Astrocyte of the hippocampus (primary cell): ENCODE measurements at places on chromosomes 6 and 20.
A peak's percentile ranks its signal among the peaks of the same experiment; 100 is the strongest.

DNA sequence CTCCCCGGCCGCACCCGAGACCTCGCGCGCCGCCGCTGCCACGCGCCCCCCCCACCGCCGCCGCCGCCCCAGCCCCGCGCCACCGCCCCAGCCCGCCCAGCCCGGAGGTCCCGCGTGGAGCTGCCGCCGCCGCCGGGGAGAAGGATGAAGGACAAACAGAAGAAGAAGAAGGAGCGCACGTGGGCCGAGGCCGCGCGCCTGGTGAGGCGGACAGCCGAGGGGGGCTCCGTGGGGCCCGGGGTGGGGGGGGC is 426 bp downstream of the ASXL1 start:
- DNase-seq, result no peak

- peak; percentile 55 for DNase-seq
Measured at GRCh38 chr6:148776321-148777308, 29.8 kb downstream of the UST start.

DNA sequence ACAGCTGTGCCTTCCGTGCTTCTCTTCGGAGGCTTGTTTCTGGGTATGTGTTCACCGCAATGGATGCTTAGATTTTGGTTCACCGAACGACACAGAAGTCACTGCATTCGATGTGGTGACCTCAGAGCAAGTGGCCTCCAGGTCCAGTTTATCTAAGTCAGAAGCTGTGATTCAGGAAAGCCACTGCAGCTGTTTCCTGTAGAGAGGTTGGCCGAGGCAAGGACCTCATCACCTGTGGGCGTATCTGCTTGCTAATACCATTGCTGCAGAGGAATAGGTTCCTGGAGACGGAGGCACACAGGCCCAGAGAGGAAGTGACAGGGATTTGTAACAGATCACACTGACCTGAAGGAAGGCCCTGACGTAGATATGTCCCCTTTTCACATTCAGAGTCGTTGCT is 82.7 kb downstream of the FARS2 start:
- no peak for DNase-seq

- DNase-seq, result peak; percentile 20
Measured at GRCh38 chr6:167501831-167502385, 177.0 kb downstream of the TTLL2 start.

GRCh38 chr6:34247481-34248197 is 1.2 kb downstream of the SMIM29 start:
- no peak for DNase-seq

GRCh38 chr6:30562470-30563425 is 5.7 kb downstream of the PRR3 start:
- no peak for DNase-seq

DNA sequence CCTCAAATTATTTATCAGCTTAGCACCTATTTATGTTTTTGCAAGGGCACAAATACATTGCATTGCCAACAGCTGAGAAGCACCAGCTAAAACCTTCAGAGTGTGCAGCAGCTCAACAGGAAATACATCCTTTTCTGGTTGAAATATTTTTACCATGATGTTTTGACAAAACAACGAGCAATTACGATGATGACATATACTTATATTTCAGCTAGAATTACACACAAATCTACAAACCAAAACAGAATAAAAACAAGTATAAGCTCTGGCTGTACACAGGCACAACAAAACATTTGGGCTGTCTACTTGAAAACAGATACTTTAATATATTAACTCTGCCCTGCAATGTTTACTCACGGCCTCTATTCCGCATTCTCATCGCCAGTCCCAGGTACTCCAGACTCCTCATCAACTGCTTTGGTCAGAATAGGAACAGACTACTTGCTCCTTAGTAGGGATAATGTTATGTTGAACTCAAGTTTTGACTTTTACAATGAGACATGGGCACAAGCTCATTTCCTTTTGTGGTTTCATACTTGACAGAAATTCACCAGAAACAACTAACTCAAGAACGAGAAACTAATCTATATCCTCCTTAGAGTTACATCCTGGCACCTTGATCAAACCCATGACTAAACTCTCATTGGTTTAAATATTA is 377.6 kb downstream of the ESR1 start:
- DNase-seq, result no peak

DNA sequence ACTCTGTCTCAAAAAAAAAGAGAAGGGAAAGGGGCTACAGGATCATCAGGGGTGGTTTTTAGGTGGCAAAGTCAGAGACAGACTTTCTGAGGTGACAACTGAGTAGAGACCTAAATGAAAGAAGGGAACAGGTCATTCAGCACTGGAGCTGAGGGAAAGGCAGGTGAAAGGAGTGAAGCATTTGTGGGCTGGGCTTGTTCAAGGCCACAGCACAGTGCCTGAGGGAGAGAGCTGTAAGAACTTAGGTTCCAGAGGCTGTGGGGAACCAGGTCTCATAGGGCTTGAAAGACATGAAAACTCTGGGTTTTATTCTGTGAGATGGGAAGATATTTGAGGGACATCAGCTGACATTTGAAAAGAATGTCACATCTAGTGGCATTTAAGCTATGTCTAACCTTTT is 20.8 kb downstream of the KATNA1 start:
- DNase-seq, result no peak

DNA sequence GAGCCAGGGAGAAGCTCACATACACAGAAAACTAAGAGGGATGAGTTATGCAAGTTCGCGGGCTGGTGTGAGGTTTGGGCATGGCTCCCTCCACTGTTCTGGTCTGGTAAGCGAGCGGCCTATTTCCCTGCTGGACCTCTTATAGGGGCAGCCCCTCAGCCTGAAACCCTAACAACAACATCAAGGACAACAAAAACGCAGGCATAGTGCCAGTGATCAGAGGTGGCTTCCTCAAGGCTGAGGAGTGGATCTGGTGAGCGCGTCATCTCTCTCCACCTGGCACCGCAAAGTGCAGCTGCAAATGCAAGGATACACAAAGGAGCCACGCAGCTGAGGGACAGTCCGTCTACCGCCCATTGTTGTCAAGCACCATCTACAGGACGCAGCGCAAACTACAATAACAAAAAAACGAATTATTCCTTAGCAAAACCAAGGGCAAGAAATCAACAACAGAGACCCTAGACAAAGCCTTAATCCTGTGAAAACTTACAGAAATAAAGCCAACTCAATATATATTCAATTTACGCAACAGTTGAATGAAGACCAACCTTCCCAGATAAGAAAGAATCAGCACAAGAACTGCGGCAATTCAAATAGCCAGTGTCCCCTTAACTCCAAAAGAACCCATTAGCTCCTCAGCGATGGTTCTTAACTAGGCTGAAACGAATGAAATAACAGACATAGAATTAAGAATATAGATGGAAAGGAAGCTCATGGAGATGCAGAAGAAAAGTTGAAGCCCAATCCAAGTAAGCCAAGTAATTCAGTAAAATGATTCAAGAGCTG is 9.2 kb upstream of the DEFB110 start:
- no peak for DNase-seq

DNA sequence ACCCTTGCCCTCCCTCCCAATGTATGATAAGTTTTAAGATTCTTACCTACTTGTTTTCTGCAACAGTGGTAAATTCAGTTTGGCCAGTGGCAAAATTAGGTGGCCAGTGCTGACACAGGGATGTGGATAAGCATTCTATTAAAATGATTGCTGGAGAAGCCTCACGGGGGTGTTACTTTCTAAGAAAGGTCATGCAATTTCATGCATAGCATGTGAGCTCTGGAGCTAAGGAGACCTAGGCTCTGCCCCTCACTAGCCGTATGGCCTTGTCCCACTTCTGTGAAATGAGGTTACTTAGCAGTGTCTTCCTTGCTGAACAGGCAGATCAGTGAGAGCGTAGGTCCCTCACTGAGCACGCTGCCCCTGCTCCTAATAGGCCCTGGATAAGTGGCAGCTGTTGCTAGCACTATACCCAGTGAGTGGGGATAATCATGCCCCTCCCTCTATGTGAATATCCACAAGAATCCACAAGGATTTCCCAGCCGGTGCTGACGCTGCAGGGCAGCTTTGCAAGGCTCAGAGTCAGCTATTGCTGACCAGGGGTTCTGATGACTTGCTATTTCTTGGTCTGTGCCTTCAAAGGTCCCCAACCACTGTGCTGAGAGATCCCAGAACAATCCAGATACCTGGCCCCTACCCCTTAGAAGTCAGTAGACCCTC is 86.5 kb upstream of the MRPS10 start:
- DNase-seq, result no peak

DNA sequence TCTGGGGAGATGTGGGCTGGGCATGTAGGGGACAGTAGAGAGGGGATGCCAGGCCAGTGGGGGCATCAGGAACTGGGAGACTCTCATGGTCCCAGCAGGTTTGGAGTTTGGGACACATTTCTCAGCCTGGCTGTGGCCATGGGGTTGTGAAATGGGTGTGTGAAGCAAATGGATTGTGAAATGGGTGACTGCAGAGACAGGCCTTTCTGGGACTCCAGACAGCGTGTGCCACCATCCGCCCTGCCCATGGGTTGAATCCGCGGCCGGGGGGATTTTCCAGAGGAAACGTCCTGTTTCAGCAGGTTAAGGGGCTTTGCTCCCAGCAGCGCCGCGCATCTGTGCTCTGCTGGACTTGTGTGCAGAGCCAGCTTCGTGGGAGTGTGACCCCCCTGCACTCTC is 3.7 kb upstream of the PMEPA1 start:
- DNase-seq, result no peak

DNA sequence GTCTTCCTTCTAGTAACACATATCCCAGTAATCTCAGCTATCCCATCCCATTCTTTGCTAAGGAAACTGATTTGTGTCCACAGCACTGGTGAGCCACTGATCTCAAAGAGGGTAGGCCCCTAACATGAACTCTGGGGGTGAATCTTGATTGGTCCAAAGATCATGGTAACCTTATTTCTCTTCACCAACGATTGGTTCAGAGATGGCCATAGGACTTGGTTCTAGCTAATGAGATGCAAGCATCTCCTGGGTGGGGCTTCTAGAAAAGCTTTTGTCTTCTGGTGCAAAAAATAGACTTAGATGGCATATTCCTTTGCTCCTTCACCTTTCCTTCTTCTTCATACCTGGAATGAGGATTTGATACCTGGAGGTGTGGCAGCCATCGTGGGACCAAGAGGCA is 43.8 kb upstream of the SIRPA start:
- DNase-seq, result no peak

- no peak for DNase-seq
Measured at GRCh38 chr20:23086931-23087411, 847 bp upstream of the CD93 start.

GRCh38 chr20:34108616-34109174 is 3.3 kb downstream of the EIF2S2 start:
- DNase-seq, result no peak

GRCh38 chr20:7608250-7608649 is 332.0 kb downstream of the HAO1 start:
- peak; percentile 24 for DNase-seq

DNA sequence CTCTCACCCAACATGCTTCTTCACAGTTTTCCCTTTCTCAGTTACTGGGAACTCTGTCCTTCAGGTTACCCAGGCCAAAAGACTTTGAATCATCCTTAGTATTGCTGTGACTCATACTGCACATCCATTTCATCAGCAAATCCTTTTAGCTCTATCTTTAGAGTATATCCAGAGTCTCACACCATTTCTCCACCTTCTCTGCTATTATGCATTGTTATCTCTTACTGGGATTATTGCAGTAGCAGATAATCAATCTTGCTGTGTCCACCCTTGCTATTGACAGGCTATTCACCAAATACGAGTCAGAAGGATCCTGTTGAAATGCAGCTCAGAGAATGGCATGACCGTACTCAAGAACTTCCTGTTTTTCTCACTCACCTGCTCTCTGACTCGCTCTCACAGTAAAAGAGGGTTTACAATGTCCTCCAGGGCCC is 57.3 kb downstream of the BCKDHB start:
- DNase-seq, result peak; percentile 44

- DNase-seq, result no peak
Measured at GRCh38 chr20:53439616-53440015, 154.0 kb downstream of the ZNF217 start.

DNA sequence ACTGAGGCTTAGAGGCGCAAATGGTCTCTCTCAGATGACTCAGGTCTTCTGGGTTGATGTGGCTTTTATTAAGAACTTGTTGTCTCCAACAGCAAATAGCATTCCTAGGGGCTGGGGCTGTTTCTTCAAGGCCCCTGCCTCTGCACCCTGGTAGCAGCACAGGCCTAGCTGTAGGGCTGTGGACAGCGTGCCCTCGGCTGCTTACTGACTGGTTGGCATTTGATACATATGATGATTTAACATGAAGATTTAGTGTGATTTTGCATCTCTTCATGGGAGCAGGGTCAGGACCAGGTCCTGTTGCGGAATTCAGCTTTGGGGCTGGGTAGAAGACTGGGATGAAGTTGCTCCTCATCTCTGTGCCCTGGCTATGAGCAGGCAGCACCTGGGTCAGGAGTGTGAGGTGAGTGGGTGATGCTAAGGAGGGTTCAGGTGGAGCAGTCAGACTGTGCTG is 24.3 kb upstream of the IER3 start:
- DNase-seq, result no peak

DNA sequence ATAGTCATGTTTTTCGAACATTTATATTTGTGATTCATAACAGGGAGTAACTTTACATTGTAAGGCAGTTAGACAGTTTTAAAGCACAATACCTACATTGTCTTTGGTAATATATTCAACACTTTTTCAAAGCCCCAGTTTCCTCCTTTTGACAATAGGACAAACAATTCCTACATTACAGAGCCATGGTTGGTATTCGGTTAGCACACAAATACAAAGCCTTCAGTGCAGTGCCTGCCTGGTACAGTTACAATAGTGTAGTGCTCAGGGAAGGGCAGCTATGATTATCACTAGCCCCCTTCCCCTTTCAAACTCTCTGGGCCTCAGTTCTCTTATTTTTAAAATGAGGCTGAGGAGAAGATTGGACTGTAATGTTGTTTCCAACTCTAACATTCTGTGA is 207.8 kb downstream of the TPBG start:
- no peak for DNase-seq

GRCh38 chr20:63735859-63736718 is at the start of gene LIME1:
LIME1 (plus strand) TSS chr20:63736664; CDS start chr20:63737550, 886 bp downstream.
- no peak for DNase-seq

- DNase-seq, result peak; percentile 91
Measured at GRCh38 chr6:121435444-121436069, at the start of gene GJA1. GJA1 (plus strand) TSS chr6:121435646; CDS start chr6:121446848, 11,202 bp downstream.

GRCh38 chr6:143673669-143674068 is 4.1 kb upstream of the PHACTR2 start:
- peak; percentile 89 for DNase-seq

DNA sequence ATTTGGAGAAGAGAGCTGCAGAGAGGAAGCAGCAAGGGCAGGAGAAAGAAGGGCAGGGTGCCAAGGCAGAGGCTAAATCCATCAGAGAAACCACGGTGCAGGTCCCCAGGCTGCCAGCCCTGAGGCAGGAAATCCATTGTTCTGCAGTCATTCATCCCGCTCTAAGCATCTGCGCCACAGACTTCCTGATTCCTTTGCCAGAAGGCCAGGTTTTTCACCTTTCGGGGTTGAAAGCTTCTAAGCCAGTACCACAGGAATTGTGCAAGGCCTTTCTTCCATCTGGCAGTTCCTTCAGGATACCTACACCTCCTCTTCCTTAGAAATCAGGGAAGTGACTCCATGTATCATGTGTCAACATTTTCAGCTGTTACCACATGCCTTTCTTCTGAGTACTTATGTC is 45.6 kb downstream of the ADGRF5 start:
- DNase-seq, result peak; percentile 76

GRCh38 chr6:152267967-152268845 is 369.0 kb downstream of the SYNE1 start:
- DNase-seq, result peak; percentile 41
